ENCODE measurements at places on chromosomes 3 and 15. TPM values are rescaled to one million over a fixed set of nuclear protein-coding genes. Genes with fewer than 3 reads are reported as not detected.

DNA sequence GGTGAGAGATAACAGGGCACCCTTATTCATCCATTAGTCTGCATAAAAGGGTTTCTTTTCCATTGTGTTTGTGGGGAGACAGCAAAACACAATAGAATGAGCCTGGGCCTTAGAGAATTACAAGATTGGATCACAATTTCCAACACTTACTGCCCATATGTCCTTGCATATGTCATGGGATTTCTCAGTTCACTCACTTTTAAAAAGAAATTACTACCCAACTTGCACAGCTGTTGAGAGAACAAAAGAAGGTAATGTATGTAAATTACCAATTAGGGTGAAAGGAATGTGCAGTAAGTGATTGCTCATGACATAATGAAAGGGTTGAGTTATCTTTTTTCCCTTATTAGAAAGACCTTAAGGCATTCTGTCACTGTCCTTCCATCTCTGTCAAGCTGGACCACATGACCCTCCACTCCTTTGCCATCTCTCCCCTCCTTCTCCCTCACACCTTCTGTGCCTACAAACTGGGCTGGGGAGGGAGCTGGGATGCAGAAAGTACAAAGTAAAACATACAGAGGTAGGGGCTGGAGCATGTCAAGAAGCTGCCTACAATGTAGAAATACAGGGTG lies 244.2 kb downstream of the ZMAT3 start:
- no peaks in the 10 kb centered on the region for H3K36me3 ChIP-seq
- no peaks in the 10 kb centered on the region for H3K4me1 ChIP-seq
- H3K4me3 ChIP-seq: no peak overlapping the region
- H3K27ac ChIP-seq: no peak overlapping the region
- DNase-seq: no peak

GRCh38 chr15:40388941-40389823 lies 6.7 kb downstream of the KNSTRN start:
- H3K27ac ChIP-seq: no peak overlapping the region
- H3K4me1 ChIP-seq: peaks cover 15% of the 10 kb centered on the region
- H3K27me3 ChIP-seq: no peaks in the 10 kb centered on the region
- H3K4me3 ChIP-seq: no peak overlapping the region
- no peak for DNase-seq

GRCh38 chr3:15542614-15543013 lies 21.1 kb upstream of the COLQ start:
- DNase-seq: no peak
- peaks cover 35% of the 10 kb centered on the region for H3K4me1 ChIP-seq
- peaks cover 21% of the 10 kb centered on the region for H3K36me3 ChIP-seq
- no peaks in the 10 kb centered on the region for H3K27me3 ChIP-seq
- H3K27ac ChIP-seq: no peak overlapping the region
- H3K4me3 ChIP-seq: no peak overlapping the region

- H3K27me3 ChIP-seq: peaks cover 14% of the 10 kb centered on the region
- no peak for DNase-seq
- H3K36me3 ChIP-seq: no peaks in the 10 kb centered on the region
- H3K4me3 ChIP-seq: no peak overlapping the region
- no peak overlapping the region for H3K27ac ChIP-seq
Observed at GRCh38 chr15:58010983-58011382, 54.5 kb downstream of the ALDH1A2 start.

GRCh38 chr3:99928771-99929744 lies 111.4 kb downstream of the CMSS1 start:
- no peak overlapping the region for H3K27ac ChIP-seq
- H3K27me3 ChIP-seq: no peaks in the 10 kb centered on the region
- H3K4me3 ChIP-seq: no peak overlapping the region
- H3K36me3 ChIP-seq: no peaks in the 10 kb centered on the region
- H3K4me1 ChIP-seq: no peaks in the 10 kb centered on the region

DNA sequence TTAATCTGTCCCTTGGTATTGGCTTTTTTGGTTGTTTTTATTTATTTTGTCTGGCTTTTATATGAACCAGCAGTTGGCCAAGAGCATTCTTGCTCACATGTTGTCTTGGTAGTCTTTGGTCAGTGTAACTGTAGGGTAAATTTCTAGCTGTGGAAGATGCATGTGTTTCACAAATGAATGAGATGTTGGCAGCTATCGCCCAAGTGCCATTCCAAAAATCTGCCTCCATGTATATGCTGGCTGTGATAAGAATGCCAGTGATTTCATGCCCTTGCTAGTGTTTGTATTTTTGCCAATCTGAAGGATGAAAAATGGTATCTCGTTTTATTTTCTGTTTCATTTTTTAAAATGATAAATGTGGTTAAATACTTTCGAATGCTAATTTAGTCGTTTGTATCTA lies 50.1 kb downstream of the TLNRD1 start:
- H3K4me3 ChIP-seq: no peak overlapping the region
- H3K36me3 ChIP-seq: peaks cover 7% of the 10 kb centered on the region
- no peak for DNase-seq
- H3K4me1 ChIP-seq: peaks cover 29% of the 10 kb centered on the region
- H3K27ac ChIP-seq: no peak overlapping the region

DNA sequence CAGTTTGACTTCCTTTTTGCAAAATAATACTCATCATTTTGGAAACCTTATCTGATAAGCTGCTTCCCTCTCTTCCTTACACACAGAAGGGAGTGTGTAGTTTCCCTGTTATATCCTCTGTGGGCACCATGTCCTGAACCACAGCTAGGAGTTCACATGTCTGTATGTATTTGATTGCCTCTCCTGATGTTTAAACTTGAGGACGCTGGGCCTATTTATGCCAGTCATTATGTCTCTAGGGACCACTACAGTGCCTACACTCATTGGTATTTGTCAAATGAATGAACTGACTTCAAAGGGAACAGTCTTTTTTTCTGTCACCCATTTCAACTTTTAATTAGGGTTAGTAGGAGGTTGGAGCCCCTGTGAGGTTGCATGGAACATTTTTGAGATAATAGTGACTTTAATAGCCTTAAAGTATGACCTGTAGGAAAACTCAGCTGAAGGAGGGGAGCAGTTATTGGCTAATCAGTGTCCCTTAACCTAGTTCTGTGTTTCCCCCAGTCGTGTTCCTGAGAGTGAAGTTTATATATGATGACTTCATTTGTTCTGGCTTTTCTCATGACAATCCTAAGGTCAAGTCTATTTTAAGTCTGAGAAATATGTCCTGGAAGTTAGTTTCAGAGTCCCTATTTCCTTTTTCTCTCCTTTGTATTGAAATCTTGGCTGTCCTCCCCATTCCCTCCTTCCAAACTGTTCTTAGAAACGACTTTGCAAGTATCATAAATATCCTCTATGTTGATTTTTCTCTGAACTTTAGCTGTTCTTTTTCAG lies 28.9 kb downstream of the PDE8A start:
- peaks cover 7% of the 10 kb centered on the region for H3K4me1 ChIP-seq
- H3K4me3 ChIP-seq: no peak overlapping the region
- H3K27ac ChIP-seq: no peak overlapping the region
- peaks cover 4% of the 10 kb centered on the region for H3K36me3 ChIP-seq
- DNase-seq: no peak
- H3K27me3 ChIP-seq: no peaks in the 10 kb centered on the region

- DNase-seq: no peak
- H3K4me3 ChIP-seq: no peak overlapping the region
- peaks cover 5% of the 10 kb centered on the region for H3K27me3 ChIP-seq
- H3K36me3 ChIP-seq: peaks cover 2% of the 10 kb centered on the region
- peaks cover 3% of the 10 kb centered on the region for H3K4me1 ChIP-seq
- H3K27ac ChIP-seq: no peak overlapping the region
Observed at GRCh38 chr3:185502987-185503386, 4.2 kb upstream of the TMEM41A start.

DNA sequence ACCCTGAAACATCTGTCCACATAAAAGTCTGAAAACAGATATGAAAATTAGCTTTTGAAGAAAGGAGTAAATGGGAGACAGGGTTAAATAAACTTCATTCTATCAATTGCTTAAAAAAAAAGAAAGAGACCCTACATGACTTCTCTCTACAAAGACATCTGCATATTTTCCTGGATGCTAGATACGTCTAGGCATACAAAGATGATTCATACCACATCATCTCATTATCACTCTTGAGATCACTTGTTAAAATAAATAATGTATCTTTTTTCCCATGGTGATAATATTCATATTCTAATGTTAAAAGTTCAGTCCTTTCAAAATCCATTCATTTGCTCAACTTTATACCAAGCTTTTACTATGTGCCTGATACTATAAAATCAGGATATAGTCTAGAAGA lies 295.8 kb downstream of the MAGI1 start:
- no peak overlapping the region for H3K4me3 ChIP-seq
- no peak overlapping the region for H3K27ac ChIP-seq
- DNase-seq: no peak
- H3K36me3 ChIP-seq: no peaks in the 10 kb centered on the region
- H3K27me3 ChIP-seq: no peaks in the 10 kb centered on the region
- H3K4me1 ChIP-seq: no peaks in the 10 kb centered on the region

DNA sequence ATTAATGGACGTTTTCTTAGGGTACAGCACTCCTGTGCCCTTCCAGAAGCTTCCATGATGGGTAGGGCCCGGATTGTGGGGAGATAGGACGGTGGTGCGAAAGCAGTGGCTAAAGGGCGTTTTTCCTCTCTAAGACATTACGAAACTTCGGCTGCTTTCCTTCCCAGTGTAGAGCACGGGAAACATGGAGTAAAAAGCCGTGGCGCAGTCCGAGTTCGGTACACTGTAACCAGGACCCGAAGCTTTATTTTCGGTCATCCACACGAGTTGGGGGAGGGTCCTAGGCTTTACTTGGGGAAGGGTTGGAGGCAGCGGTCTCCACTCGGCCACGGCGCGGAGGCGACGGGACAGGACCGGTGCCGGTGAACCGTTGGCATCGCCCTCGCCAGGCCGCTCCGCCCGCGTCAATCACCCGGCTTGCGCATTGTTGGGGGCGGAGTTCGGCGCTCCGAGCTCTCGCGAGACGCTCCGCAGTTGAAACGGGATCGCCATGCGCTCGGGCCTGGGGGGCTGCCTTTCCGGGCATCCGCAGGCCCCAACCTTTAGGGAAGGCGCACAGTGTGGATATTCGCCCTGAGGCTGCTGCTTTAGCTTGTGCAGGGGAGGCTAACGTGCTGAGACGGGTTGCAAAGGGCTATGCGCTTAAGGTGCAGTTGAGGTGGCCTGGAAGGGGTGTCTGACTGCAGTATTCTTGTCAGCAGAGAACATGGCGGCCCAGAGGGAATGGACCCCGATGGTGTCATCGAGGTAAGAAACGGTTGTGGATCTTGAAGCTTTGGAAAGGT lies 546 bp downstream of the EIF4A2 start:
- H3K27ac ChIP-seq: peak overlapping the region; percentile 100
- H3K4me1 ChIP-seq: peaks cover 47% of the 10 kb centered on the region
- peak overlapping the region; percentile 99 for H3K4me3 ChIP-seq
- peaks cover 64% of the 10 kb centered on the region for H3K36me3 ChIP-seq
- no peaks in the 10 kb centered on the region for H3K27me3 ChIP-seq

The SEMA3G gene
- 0.20 TPM for total RNA-seq

The CHRFAM7A gene
- total RNA-seq: 0.91 TPM

The TTC21A gene
- 12.1 TPM for total RNA-seq

The CHRNA3 gene
- total RNA-seq: not detected

All from activated CD4-positive, alpha-beta memory T cell treated with anti-CD3 and anti-CD28 coated beads, Interleukin-2, amount 10 ng/mL, durations not matched to agents 7 days and 5 days (primary cell).